ENCODE measurements at places on chromosomes 5 and 9.

DNA sequence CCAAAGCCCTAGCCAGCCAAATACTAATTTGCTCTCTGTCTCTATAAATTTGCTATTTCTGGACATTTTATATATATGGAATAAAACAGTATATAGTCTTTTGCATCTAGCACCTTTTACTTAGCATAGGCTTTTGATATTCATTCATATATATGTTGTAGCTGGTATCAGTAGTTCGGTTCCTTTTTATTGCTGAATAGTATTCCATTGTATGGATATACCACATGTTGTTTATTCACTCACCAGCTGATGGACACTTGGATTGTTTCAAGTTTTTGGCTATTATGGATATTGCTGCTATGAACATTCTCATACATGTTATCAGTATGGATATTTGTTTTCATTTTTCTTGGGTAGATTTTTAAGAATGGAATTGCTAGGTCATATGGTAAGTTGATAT, 23.8 kb upstream of the KIAA1958 start:
- DNase-seq: no peak

- peak; percentile 94 for DNase-seq
These were observed 49.1 kb upstream of the VDAC1 start for GRCh38 chr5:134053840-134054338.

GRCh38 chr5:7815892-7816534, 34.9 kb downstream of the CFAP90 start:
- DNase-seq: peak; percentile 66

DNA sequence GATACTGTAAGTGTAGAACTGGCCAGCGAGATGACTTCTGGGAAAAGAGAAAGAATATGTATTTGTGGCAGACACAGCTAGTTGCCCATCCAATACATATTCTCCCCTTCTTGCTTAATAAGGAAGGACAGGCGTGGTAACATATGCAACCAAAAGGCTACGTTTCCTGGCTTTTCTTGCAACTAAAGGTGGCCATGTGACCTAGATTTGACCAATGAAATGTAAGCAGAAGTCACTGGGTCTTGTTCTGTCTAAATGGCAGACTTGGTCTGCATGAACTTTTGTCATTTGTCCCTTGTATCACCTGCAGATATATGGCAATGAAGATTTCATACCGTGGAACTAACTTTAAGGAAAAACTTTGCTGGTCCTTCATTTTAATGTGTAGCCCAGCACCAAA, 183.8 kb downstream of the CDH12 start:
- no peak for DNase-seq

- DNase-seq: no peak
These were observed 44.9 kb downstream of the SHB start for GRCh38 chr9:38024036-38024681.

DNA sequence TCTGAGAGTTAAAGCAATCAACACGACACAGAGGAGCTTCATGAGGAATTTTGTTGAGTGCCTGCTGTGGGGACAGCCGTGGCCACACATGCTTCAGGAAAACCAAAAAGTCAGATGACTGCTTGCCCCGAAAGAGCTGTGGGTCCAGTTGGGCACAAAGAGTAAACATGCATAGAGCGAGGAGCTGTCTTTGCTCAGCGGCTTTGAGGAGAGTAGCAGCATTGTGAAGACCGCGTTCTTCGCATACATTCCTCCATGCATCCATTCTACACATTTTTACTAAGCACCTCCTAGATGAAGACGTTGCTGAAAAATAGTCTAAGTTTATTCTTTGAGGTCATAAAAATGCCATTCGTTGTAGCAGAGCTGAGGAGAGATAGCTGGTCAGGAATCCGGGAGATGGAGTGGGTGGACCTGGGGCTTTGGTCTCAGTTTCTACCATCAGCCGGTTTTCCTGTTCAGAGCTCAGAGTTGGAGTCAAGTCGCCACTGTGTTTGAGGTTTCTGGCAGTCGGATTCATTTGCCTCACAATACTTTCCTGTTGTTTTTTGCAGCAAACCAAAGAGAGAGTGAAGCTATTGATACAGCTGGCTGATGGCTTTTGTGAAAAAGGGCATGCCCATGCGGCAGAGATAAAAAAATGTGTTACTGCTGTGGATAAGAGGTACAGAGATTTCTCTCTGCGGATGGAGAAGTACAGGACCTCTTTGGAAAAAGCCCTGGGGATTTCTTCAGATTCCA, 194.5 kb upstream of the OTULINL start:
- no peak for DNase-seq

DNA sequence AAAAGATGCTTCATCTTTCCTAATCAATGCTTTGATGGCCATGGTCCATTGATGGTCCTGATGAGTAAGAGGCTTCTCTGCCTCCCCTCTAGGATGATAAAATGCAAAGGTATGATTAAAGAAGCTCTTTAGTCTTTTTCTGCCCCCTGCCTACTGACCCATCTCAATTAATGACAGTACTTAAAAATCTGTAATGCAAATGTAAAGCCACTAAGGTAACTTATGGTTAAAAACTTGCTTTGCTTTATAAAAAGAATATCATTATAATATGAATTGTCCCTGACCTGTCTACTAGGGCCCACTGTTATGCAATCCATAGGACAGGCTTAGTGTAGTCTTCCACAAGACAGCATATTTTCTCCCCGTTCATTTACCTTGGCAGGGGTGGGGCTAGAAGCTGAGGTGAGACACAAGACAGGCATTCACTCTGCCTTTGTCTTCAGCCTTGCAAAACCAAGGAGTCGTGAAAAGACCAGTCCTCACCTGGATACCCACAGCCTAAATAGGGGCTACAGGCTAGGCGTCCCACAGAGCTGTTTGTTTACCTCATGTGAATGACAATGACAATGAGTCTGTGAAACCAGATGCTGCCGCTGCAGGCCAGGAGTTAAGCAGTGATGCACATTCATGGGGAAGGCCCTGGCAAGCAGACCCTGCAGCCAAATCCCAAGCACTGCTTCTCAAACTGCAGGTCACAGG, 60.4 kb downstream of the BNC2 start:
- DNase-seq: no peak

- no peak for DNase-seq
These were observed 17.3 kb downstream of the LPCAT1 start for GRCh38 chr5:1506242-1507013.

DNA sequence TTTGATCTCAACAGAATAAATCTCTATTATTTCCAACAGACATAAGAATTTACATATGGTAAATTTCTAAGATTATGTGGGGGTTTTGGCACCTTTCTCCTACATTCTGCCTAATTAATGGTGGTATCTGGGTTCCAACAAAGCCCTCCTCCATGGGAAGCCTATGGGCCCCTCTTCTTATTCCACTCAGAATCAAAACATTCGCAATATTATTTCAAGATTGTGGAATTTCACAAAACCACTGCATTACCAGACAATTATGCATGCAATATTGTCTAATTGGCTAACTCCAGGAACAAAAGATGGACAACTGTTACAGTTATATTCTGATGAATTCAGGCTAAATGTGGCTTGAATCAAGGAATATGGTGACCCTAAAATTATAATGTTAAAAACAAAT, 434.0 kb downstream of the NFIB start:
- no peak for DNase-seq

DNA sequence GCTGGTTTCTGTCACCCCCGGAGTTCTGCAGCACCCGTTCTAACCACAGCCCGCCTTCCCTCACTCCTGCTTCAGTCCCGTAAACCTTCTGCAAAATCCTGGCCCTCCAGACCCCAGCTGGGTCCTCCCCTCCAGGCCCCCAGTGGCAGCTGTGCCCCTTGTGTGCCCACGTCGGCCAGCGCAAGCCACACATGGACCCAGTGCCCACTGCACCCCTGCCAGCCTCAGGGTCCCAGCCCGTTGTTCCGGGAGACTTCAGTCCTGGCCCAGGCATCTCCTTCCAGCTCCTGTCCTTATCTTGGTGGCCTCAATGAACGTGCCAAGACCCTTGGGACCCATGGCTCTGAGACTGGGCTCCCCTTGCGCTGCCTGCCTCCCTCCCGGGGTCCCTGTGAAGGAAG, 43.2 kb downstream of the EXD3 start:
- DNase-seq: no peak

DNA sequence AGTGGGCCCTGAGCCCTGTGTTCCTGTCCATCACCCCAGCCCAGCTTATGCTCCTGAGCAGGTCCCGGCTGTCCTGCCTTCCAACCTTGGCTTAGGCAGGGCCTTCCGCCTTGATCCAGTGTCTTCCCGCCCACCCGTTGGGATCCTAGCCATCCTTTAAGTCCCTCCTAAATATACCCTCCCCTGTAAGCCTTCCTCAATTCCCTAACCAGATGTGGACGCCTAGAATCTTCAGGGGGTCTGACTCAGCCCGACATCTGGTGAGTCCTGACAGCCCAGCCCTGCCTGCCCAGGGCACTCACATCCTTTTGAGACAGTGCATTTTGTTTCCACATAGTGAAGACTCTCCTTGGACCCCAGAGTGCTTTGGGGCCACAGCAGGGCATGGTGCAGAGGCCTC, 23.7 kb downstream of the SLC6A7 start:
- DNase-seq: no peak

DNA sequence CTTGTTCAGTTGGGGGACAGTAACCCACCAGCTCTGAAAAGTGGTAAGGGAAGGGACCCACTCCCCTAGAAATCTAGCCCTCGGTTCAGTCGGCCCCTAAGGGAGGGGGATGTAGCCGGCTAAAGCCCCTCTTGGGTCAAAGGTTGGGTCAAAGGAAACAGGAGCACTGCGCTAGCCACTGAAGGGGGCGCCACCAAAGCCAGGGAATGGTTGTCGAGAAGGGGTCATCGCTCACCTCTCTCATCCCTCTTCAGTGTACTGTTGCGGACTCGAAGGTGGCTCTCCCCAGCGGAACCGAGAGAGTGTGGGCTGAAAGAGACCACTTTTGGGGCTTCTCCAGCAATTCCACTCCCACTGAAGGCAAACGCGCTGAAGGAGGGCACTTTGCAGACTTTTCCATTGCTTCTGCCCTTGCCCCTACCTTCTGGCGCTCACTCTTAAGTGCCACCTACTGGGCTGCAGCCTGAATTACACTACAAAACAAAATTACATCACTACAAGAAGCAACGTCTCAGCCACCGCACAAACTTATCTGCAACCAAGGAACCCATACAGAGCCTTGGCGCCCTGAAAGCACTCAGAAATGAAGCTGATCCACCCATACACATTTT, 396.9 kb downstream of the PDE4D start:
- DNase-seq: peak; percentile 27

GRCh38 chr9:109894473-109894872, 114.5 kb downstream of the PALM2AKAP2 start:
- no peak for DNase-seq

- DNase-seq: no peak
These were observed 128.9 kb downstream of the CCDC192 start for GRCh38 chr5:127832067-127832466.

- DNase-seq: no peak
These were observed 261.1 kb downstream of the MLLT3 start for GRCh38 chr9:20361229-20361628.

- peak; percentile 67 for DNase-seq
These were observed 84.8 kb downstream of the MVB12B start for GRCh38 chr9:126411225-126411947.

DNA sequence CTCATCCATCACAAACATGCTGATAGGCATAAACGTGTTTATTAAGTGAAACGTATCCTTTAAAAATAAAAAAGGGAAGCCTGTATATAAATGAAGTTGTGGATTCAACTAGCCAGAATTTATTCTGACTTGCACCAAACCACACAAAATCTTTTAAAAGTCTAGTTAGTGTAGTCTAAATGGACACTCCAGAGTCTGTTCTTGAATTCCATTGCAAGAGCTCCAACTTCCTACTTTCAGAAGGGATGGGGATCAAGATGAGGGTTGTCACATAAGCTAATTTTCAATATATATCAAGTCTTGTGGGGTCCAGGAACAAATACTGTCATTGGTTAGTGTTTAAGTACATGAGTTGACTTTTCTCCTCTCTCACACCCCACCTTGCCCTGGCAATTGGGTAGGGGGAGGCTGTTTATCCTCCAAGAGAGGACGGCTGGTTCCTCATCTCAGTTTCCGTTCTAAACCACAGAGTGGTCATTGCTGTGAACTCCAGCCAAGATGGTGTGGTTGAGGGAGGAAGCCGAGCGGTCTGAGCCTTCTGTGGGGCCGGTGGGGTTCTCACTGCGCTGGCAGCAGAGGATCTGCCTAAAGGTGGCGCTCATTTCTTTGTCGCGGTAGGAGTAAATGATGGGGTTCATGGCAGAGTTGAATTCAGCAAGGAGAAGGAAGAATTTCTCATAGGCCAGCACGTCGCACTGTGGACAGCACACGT, 163.2 kb downstream of the LPAR1 start:
- no peak for DNase-seq

DNA sequence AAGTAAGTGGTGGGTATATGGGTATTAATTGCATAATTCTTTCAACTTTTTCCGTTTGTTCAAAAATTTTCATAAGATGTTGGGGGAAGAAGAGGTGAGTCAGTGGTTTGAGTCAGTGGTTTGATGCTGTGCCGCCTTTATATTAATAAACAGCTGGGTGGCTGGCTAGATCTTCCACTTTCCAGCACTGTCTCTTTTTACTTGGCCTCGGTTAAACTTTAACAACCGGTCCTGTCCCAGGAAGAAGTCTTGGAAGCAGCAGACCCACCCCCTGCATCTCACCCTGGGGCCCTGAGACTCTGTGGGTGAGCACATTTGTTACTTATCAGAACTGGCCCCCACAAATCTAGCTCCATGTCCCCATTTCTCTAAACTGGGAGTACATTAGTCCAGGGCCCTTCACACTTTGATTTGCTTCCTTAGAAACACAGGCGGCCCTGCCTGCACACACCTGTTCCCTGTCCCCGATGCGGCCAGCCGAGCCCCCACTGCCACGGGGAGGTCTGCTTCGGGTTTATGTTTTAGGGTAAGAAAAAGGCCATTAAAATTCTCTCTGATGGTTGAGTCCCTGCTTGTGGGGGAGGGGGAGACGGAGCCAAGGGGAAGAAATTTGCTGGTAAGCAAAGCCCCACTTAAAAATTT, 90.7 kb downstream of the PTCH1 start:
- no peak for DNase-seq

- peak; percentile 41 for DNase-seq
These were observed 10.4 kb downstream of the MED27 start for GRCh38 chr9:132069046-132069898.

GRCh38 chr9:6711403-6711802, 46.4 kb upstream of the KDM4C start:
- no peak for DNase-seq

DNA sequence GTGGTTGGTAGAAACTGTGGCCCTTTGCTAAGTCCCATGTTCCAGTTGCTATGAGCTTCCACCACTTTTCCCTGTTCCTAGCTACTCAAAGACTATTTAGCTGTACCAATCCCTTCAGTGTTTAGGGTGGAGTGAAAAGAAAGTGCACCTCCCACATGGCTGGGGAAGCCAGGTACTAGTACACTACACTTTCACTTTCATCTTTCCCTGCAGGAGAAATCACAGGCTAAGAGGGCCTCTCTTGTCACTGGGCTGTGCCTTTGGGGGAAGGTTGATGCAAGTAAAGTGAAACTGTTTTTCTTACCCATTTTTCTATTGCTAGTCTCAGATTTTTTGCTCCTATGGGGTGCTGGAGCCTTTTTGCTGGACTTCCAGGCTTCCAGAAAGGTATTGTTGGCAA, 33.5 kb upstream of the CKS2 start:
- DNase-seq: no peak

GRCh38 chr9:129863059-129863690, 27.9 kb downstream of the USP20 start:
- DNase-seq: peak; percentile 55

All from COLO829 (cell line).